ENCODE measurements at places on chromosomes 1 and 21.
A peak's percentile ranks its signal among the peaks of the same experiment; 100 is the strongest.

- no peak for DNase-seq
These were observed 256.1 kb upstream of the DPYD start for GRCh38 chr1:98176936-98177335.

- no peak for DNase-seq
These were observed 59.0 kb upstream of the ATP2B4 start for GRCh38 chr1:203567596-203567995.

DNA sequence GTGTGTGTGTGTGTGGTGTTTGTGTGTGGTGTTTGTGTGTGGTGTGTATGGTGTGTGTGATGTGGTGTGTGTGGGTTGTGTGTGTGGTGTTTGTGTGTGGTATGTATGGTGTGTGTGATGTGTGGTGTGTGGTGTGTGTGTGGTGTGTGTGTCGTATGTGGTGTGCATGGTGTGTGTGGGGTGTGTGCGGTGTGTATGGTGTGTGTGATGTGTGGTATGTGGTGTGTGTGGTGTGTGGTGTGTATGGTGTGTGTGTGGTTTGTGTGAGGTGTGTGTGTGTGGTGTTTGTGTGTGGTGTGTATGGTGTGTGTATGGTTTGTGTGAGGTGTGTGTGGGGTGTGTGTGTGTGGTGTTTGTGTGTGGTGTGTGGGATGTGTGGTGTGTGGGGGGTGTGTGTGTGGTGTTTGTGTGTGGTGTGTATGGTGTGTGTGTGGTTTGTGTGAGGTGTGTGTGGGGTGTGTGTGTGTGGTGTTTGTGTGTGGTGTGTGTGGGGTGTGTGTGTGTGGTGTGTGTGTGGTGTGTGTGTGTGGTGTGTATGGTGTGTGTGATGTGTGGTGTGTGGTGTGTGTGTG is 106.2 kb upstream of the ADAR start:
- no peak for DNase-seq

GRCh38 chr1:40130892-40131291 is 30.3 kb upstream of the RLF start:
- peak; percentile 88 for DNase-seq

DNA sequence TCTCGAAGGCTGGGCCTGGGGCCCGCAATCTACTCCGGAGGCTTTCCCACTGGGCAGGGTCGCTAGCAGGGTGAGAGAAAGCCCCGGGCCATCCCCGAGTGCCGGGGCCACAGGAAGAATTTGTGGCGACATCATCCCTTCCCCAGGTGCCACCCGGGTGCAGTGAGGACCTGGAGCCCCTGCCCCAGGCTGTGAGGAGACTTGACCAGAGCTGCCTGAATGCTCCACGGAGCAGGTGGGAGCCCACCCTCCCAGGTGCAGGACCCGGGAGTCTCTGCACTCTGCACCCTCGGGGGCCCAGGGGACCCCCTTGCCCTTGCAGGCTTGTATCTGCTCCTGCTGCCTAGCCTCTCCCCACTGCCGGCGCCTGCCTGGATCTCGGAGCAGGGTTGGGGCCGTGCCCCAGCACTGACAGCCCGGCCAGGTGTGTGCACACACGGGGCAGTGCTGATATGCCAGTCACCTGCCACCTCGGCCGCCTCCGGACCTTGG is 67.5 kb upstream of the RGS7 start:
- DNase-seq: no peak

- DNase-seq: peak; percentile 28
These were observed 25.1 kb downstream of the ZBTB17 start for GRCh38 chr1:15950763-15951295.

DNA sequence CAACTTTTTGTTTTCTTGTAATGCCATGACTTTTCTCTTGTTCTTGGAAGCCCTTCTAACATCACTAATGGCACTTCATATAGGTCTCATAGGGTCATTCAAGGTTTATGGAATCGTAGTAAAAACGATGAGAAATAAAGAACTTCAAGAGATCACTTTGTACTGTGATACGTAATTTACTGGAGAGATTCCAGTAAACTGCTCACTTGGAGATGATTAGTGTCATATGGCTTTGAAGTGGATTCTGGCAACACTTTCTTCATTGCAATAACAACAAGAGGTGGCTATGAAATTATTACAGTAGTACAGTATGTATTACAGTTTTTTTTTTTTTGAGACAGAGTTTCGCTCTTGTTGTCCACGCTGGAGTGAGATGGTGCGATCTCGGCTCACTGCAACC is 103.4 kb downstream of the RUSC1 start:
- no peak for DNase-seq

GRCh38 chr1:242530761-242531160 is 6.3 kb upstream of the PLD5 start:
- no peak for DNase-seq

DNA sequence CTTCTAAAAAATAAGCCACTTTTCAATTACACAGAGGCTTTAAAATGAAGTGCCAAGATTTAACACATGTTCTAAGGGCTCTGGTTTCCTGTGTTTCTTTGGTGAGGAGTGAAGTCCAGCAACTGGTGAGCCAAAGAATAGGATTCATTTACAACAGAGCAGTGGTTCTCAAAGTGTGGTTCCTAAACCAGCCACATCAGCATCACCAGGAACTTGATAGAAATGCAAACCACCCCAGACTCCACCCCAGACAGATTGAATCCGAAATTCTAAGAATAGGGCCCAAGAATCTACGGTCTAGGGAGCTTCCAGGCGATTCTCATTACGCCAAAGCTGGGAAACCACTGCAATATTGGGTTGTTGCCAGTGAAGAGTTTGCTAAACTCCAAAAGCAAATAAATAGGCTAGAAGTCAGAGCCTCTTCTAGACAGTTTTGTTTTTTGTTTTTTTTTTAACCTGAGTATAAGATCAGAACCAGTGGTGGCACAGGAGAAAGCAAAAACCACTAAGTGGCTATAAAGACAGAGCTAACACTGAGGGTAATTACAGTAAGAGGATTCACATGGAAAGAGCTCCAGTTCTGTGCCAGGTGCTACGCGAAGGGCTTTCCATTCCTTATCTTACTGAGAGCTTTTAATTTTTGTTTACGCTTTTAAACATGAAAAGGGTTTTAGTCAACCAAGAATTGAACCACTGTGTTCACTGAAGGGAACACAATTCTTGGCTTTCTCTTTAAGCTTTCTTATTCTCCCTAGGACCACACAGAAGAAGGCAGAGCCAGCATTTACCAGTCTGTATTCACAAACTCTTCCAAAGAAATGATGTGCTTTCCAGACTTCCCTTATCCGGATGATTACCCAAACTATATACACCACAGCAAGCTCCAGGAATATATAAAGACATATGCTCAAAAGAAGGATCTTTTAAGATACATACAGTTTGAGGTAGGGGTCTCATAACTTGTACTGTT is 42.4 kb upstream of the FMO2 start:
- no peak for DNase-seq

- DNase-seq: no peak
These were observed 33.1 kb upstream of the IL10 start for GRCh38 chr1:206805357-206805756.

DNA sequence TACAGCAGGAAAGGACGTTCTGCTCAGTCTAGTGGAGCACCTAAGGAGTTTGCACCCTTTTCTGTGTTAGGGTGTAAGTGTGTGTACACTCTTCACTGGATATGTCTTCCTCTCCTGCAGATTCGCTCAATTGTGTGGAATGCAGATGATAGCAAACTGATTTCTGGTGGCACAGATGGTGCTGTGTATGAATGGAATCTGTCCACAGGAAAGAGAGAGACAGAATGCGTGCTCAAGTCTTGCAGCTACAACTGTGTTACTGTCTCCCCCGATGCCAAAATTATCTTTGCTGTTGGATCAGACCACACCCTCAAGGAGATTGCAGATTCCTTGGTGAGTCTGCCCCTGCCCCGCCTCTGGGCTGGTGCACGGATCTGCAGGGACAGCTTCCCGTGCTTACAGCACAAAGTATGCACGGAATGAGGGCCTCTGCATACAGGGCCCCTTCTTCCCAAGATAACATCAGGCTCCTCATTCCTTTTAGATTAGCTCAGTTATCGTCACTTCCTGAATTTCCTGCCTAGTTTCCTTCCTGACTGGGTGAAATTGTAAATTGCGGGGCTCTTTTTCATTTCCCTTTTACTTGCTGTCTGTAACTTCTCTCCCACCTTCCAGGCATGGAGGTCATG is 34.6 kb downstream of the CFAP57 start:
- DNase-seq: peak; percentile 61

- DNase-seq: no peak
These were observed 35.8 kb downstream of the UBASH3A start for GRCh38 chr21:42439284-42440186.

GRCh38 chr1:245396615-245397014 is 241.8 kb downstream of the KIF26B start:
- no peak for DNase-seq

- peak; percentile 30 for DNase-seq
These were observed 7.0 kb upstream of the P3R3URF start for GRCh38 chr1:46183079-46183847.

DNA sequence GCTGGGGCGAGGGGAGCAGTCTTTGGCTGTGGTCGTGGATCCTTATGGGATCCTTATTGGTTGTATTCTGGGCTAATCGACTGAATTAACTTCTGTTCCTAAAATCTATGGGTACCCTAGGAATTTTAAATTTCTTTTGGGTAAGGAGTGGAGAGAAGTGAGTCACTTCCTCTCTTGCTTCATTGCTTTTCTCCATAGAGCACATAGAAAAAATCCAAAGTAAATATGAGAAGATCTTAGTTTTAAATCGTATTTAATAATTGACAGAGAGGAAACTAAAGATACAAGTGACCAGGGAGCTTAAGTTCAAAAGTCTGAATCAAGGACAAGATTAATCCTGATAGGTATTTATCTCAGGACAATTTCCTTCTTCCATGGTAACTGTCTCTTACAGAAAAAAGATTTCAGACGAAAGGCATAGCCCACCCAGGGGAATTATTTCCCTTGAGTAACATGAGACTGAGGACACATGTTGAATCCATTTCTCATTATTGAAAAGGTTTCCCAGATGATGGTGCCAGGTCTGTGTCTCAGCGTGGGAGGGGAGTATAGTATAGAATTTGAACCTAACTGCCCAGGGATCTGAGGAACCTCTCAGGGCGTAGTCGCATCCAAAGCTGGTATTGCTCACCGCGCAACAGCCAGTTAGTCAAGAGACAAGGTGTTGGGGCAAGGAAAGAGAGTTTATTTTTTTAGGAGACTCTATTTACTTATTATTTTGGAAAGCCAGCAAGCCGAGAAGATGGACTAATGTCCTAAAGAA is 28.7 kb upstream of the FASLG start:
- no peak for DNase-seq

GRCh38 chr21:38756746-38757145 is 49.0 kb upstream of the ETS2 start:
- DNase-seq: no peak

- no peak for DNase-seq
These were observed 4.7 kb upstream of the FTCD start for GRCh38 chr21:46159841-46160656.

DNA sequence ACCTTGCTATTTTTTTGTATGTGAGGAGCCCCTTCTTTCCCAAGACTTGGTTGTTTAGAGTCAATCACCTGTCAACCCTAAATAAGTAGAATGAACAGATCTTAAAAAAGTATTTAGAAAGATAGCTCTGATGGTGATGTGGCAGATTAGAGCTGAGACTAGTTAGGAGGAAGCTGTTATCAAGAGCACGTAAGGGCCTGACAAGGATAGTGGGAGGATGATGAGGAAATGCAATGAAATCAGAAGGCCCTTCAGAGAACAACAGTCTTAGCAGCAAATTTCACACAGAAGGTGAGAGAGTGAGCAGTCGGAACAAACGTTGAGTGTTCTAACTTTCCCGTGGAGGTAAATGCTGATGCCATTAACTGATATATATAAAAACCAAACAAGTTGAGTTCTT is 15.9 kb upstream of the S1PR1 start:
- no peak for DNase-seq

GRCh38 chr1:187076922-187077321 is 248.2 kb downstream of the PLA2G4A start:
- DNase-seq: no peak

- DNase-seq: no peak
These were observed 3.1 kb downstream of the FTCD start for GRCh38 chr21:46151989-46152926.

GRCh38 chr1:33195556-33195955 is 13.7 kb upstream of the TRIM62 start:
- DNase-seq: no peak

DNA sequence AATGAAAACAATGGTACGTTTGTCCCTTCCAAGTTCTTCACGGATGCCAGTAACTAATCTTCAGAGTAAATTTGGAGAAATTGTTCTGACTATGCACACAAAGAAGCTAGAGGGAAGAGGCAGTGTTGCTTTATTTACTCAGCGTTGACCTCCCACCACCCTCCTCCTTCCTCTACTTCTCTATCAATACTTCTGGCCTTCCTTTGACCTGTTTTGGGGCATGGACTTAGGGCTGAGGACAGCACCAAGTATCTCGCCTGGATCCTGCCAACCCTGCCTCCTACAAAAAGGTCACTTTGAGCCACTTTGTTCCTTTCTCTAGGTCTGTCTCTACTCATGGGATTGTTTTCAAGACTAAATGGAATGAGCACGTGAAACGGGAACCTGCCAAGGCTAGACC is 282.6 kb downstream of the DSCAM start:
- no peak for DNase-seq

- peak; percentile 23 for DNase-seq
These were observed 71.2 kb downstream of the DPYD start for GRCh38 chr1:97849345-97850340.

- peak; percentile 5 for DNase-seq
These were observed 206.0 kb downstream of the CENPF start for GRCh38 chr1:214808845-214809460.

DNA sequence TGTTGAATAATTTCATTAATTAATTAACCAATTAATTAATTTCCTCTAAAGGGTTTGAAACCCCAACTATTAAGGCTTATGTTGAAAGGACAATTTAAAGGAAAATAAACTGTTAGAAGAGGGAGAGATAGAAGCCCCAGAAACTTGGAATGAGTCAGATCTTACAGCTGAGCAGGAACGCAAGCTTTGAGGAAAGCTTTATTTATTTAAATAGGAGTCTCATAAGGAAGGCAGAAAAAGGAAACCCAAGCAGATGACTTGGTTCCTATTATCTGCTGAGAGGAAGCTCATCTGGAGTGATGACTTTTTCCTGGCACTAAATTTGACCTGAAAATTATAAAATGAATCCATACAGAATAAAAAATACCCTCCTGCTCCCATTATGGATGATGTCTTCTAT is 105.1 kb downstream of the ROR1 start:
- DNase-seq: no peak

DNA sequence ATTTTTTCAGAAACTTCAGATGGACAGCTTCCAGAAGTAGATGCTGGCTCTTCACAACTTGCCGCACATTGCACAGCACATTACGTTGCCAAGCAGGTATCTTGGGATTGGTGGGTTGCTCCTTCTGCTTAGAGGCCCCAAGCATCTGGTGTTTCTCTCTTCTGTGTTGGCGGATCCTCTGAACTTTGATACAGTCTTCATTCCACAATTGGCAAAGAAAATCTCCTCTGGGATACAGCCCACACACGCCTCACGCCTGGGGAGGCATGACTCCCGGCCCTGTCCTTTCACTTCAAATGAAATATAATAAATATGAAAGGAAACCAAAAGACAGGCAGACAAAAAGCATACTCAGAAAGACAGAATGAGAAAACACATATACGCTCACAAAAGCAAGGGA is 72.3 kb upstream of the PPP2R5A start:
- DNase-seq: no peak

- no peak for DNase-seq
These were observed 93.7 kb upstream of the ARHGEF16 start for GRCh38 chr1:3360646-3361257.

Measured in KBM-7 (cell line).